HepG2 (cell line): ENCODE measurements at places on chromosomes 11 and 22. TPM values are rescaled to one million over a fixed set of nuclear protein-coding genes. Genes with fewer than 3 reads are reported as not detected.

CRY2 gene
- total RNA-seq, result 8.8 and 12.2 TPM in 2 replicates

ARL2 gene
- total RNA-seq, result 84.4 and 93.9 TPM in 2 replicates

CHRDL2 gene
- total RNA-seq, result not detected in 2 replicates

SLC22A12 gene
- total RNA-seq, result not detected in 2 replicates

ABCG4 gene
- not detected in 2 replicates for total RNA-seq

PDXP gene
- 46.1 and 58.2 TPM in 2 replicates for total RNA-seq

PHLDA2 gene
- total RNA-seq, result 0.36 and 0.55 TPM in 2 replicates

DNA sequence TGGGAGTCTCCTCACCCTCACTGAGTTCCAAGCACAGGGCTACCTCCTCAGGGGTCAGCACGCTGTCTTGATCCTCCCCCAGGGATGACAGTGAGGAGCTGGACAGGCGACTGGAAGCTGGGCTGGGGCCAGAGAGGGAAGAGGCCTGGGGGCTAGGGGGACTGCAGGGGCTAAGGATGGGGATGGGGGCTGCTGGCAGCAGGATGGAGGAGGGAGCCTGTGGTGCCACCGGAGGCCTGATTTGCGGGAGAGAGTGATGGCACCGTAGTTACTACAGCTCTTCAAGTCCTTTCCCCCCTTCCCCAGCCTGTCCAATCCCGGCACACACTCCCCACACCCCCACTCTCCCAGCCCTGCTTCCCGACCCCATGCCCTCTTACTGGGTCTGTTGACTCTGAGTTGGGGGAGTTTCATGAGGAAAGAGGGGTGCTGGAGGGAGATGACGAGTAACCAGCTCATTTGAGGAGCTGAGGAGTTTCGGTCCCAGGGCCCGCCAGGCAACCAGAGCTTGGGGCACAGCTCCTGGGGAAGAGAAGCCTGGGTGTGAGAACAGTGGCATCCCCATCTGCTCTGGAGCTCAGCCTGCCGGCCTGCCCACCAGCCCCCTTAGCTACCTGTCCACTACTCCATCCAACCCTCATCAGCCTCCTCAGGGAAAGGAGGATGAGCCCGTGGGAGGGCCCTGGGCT is 10.5 kb downstream of the ROBO4 start:
- DNase-seq, result no peak

- no peak for DNase-seq
Measured at GRCh38 chr22:16962501-16962900, 45.5 kb downstream of the GAB4 start.

DNA sequence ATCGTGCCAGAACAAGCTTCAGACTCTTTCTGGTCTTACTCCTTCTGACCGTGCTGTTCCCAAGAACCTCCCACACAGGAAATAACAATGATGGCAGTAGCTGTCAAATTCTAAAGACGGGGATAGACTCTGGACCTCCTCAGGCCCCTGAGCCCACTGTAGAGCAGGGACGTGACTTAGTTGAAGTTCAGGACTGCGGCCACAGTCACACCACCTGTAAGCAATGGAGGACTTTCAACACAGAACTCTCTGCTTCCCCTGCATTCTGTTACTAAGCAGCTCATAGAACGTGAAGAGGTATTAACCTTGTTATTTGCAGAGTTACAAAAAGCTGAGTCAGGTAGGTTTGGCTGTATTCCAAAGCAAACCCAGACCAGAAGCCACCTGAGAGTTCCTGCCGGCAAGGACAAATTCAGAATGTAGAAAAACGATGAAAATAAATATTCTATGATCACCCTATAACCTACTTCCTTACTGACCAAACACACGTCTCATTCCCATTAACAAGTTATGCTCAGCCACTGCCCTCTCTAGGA is 12.7 kb downstream of the TMEM45B start:
- peak; percentile 93 for DNase-seq

DNA sequence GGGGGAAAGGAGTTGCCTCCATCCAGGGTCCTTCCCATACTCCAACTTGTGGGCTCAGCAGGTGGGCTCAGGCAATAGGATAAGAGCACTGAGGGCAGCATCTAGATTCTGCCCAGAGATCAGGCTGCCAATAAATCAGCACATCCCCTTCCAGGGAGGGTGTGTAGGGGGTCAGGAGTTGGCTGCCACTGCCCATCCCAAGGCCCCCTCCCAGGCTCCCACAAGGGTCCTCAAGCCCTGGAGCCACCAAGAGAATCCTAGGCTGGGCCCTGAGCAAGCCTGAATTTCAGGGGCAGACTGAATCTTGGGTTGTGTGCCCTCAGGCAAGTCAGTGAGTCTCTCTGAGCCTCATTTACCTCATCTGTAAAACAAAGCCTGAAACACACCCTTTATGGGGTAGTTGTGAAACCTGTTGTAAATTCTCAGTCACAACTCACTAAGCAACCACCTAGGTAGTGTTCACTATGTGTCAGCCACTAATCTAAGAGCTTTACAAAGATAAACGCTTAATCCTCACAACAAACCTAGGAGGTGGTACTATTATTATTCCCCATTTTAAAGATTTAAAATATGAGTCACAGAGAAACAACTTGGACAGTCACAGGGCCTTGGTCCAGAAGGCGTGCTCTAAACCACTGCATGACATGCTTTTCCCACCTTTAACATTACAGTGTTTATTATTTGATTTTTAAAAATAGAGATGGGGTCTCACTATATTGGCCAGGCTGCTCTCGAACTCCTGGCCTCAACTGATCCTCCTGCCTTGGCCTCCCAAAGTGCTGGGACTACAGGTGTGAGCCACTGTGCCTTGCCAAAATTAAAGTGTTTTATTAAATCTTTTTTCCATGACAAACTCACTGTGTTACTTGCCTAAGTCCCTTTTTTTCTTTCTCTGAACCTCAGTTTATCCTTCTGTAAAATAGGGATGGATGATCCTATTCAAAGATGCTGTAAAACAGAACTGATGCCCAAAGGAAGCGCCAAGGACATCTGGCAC is 36.2 kb downstream of the LMO1 start:
- no peak for DNase-seq

- DNase-seq, result no peak
Measured at GRCh38 chr11:17314232-17314547, 37.4 kb upstream of the NCR3LG1 start.

DNA sequence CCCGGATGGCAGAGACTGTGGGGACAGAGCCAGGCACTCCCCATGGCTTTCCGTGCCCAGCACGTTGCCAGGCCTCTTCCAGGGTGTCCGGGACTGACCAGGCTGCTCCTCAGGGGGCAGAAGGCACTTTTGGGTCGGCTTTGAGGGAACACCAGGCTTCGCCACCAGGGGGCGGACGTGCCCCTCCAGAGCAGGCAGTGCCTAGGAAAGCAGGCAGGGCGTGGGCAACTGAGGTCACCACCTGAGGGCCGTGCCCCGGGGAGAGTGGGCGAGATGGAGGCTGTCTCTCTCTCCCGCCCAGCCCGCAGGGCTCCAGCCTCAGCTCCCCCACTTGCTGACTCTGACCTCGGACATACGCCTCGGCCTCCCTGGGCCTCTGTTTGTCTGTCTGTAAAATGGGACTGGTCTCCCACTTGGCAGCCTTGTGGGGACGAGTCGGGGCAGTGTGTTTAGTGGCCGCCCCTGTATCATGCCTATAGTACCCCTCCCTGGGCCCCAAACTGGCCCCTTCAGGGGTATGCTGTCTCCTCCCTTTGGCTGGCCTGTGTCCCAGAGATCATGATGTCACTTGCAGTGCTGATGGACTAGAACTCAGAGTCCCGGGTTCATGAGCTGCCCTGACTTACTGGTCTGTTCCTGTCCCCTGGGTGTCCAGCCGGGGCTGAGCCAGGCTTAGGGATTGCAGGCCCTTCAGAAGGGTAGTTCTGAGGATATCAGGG is 4.4 kb upstream of the PRR5 start:
- peak; percentile 45 for DNase-seq

- no peak for DNase-seq
Measured at GRCh38 chr22:17753401-17753989, 20.8 kb downstream of the BID start.

DNA sequence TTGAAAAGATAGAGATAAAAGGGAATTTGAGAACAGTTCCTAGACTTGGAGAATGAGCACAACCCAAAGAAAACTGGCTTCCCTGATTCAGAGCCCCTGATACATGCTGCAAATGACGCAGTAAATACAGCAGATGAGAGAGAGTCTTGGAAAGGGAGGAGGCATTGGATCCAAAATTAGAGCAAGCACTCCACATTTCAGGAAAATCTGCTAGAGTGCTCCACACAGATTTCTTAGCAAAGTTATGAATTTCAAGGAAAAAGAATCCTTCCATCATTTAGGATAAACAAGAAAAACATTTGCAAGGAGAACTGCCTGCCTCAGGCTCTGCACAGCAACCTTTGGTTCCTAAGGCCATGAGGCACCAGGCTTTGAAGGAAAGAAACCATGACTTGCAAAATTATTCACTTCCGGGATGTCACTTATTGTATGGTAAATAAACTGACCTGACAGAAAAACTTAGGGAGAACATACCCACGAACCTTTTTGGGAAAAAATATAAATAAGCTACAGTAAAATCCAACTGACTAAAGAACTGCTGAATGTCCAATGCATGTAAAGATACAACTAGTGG is 89.8 kb upstream of the RTL6 start:
- DNase-seq, result no peak

- no peak for DNase-seq
Measured at GRCh38 chr11:85805387-85805786, 5.6 kb downstream of the SYTL2 start.

DNA sequence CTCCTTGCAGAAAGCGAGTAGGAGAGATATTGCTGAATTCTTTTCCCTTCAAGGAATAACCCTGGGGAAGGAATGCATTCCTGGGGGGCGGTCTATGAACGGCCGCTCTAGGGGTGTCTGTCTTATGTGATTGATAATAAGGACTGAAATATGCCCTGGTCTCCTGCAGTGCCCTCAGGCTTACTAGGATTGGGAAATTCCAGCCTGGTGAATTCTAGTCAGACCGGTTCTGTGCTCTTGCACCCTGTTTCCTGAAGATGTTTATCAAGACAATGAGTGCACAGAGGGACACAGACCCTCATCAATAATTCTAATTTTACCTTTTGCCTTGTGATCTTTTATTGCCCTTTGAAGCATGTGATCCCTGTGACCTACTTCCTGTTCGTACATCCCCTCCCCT is 140.7 kb downstream of the LUZP2 start:
- no peak for DNase-seq

DNA sequence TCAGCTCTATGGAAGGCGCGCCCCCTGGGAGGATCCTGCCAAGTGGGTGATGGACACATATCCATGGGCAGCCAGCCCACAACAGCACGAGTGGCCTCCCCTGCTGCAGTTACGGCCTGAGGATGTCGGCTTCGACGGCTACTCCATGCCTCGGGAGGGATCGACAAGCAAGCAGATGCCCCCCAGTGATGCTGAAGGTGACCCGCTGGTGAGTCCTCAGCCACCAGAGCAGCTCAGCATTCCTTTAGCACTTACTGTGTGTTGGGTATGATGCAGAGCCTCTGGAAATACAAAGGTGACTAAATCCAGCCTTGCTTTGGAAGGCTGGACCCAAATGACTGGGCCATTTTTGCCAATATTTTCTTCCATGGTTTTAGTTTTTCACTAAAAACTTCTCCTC is 45.7 kb downstream of the DBX1 start:
- no peak for DNase-seq

- no peak for DNase-seq
Measured at GRCh38 chr11:29447821-29448220, 569.0 kb downstream of the KCNA4 start.

DNA sequence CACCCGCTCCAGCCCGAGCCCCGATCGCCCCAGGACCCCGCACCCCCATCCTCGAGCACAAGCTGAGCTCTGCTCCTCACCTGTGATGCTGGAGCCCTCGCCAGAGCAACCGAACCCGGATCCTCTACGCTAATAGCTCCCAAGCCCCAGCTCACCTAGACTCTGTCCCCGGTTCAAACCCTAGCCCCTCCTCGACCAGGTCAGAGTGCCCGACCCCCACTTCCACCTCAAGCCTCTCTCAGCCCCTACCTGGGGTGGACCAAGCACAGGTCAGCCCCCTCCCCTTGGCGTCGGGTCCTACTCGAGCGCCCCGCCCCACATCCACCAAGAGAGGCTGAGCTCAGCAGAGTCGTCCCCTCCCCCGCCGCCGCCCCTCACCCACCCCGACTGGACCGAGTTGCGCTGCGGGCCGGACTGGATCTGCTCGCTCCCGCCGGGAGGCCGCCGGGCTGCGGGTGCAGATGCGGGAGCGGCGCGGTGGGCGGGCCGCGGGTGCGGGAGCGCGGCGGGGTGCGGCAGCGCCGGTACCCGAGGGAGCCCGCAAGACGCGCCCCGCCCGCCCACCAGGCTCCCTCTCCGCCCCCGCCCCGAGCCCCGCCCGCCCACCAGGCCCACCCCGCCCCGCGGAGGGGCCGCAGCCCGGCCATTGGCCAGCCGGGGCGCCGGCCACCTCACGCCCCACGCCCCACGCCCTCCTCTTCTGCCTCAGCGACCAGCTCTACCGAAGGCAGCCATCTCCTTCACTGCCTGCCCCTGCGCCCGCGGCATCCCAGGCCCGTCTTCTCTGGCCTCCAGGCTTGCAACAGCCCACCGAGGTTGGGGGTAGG is 577 bp upstream of the DKK3 start:
- DNase-seq, result no peak

DNA sequence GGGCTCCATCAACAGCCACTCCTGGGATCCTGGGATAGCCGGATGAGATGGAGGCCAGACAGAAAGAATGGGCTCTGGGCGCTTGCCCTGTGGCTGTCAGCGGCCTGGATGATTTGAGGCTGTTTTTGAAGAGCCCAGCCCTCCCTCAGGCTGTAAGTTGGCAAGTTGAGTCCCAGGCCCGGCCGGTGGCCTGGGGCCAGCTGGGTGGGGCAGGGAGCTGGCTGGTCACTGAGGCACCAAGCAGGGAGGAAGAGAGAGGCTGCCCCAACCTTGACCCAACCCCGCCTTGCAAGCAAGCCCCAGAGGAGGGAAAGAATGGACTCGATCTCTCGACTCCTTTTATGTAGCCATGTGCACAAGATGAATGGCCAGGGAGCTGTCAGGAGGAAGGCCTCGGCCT is 34.9 kb downstream of the RIBC2 start:
- no peak for DNase-seq

DNA sequence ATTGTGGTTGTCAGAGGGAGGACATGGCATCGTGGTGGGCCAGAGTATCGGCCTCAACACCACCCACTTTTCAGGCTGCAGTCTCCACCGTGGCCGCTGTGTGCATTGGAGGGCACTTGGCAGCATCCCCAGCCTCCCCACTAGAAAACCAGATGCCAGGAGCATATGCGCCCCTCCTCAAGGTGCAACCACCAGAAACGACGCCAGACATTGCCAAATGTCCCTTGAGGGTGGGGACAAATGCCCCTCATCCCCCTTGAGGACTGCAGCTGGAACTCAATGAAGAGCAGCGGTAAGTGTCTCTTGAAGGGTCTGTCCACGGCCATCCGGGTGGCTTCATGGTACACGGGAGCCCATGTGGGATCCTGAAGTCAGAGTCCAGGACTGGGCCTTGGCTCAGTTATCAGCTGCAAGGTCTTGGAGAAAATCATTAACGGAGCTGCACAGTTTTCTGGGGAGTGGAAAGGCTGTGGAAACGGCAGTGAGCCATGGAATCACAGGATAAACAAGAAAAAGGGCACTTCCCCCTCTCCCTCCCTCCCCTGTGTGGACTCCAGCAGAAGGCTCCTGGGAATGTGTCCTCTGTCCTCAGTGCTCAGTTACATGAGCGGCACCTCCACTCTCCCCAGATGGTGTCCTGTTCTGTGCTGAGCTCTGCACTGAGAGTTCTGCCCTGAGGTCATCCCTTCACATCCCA is 324.4 kb upstream of the B3GAT1 start:
- no peak for DNase-seq

- no peak for DNase-seq
Measured at GRCh38 chr11:113577356-113578032, 102.3 kb upstream of the DRD2 start.
